ENCODE measurements at places on chromosomes 3 and 15.

DNA sequence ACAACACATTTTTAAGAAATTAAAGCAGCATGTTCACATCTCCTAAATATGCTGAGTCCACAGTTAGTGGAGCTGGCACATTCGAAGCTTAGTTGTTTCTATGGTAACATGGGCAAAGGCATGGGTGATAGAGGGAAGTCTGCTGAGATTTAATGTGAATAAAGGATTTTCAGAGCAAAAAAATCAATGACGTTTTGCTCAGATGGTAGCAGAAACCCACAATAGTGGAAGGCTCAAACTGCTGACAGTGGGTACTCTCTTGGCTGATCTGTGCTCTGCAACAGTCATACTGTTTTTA, 795.1 kb upstream of the ARPP21 start:
- DNase-seq, result no peak

- DNase-seq, result no peak
Observed at GRCh38 chr3:13559764-13560525, 11.0 kb downstream of the FBLN2 start.

- no peak for DNase-seq
Observed at GRCh38 chr3:49668414-49668797, 5.7 kb upstream of the APEH start.

GRCh38 chr3:125152951-125153350, 59.6 kb downstream of the SLC12A8 start:
- no peak for DNase-seq

DNA sequence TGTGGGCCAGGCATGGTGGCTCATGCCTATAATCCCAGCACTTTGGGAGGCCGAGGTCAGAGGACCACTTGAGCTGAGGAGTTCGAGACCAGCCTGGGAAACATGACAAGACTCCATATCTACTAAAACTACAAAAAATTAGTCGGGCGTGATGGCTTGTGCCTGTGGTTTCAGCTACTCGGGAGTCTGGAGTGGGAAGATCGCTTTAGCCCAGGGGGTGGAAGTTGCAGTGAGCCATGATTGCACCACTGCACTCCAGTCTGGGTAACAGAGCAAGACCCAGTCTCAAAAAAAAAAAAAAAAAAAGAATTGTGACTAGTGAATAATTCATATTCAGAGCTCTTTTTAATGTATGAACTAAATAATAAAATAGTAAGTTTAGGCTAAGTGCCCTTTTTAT, 87.8 kb upstream of the TSEN2 start:
- no peak for DNase-seq

DNA sequence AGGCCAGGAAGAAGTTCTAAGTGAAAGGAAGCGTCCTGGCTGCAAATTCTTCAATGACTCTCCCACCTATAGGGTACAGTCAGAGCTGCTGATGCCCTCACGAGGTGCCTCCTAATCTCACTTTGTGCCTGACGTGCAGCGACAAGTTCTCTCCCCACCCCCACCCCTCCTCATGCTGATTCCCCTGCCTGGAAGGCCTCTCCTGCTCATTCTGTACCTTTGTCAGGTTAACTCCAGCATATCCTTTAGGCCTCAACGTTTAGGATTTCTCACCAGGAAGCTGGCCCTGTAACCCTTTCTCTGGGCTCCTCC, 25.0 kb downstream of the SLC12A8 start:
- DNase-seq, result no peak

- DNase-seq, result no peak
Observed at GRCh38 chr15:75065467-75065850, 42.1 kb downstream of the PPCDC start.

- no peak for DNase-seq
Observed at GRCh38 chr3:184186184-184186901, at the start of gene ABCF3. Gene ABCF3 (plus strand): TSS chr3:184186199. CDS start chr3:184186208, 9 bp downstream.

DNA sequence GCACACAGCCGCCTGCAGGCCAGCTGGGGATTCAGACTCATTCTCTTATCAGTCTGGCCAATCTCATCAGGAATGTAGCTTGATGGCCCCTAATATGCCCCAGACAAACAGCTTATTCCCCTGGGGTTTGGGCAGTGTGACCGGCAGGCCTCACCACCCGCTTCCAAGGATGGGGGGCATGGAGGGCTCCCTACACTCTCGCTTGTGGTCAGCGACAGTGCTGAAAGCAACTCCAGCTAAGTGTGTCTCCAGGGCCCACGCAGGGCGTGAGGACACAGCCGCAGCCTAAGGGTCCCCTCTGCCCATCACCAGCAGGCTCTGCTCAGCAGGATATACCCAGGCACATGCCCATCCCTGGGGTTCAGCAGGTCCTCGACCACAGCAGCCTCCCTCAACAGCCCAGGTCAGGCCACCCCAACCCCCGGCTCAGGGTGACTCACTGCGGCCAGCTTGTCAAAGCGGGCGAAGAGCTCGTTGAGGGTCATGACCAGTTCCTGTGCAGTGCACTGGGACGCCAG, 116.7 kb downstream of the ADCY5 start:
- DNase-seq, result no peak

Measured in non-pigmented ciliary epithelial cell (primary cell).